ENCODE measurements at places on chromosomes 12 and 14. TPM values are rescaled to one million over a fixed set of nuclear protein-coding genes. Genes with fewer than 3 reads are reported as not detected.

DNA sequence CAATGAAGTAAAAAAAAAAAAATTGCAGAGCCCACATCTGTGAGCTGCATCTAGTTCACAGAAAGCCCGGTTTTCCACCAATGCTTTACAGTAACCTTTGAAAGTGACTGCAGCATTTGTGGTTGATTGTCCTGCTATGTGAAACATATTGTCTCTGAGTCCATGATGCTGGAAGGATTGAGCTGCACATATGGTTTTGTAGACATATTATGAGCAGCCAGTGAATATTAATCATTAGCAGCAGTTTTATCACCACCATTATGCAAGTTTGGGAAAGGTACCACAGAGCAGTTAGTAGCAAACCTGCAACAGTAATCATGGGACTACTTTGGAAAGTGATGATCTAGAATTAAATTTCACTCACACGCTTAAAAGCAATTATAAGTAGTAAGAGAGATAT lies 151.5 kb upstream of the PRICKLE1 start:
- no peak for DNase-seq

RND1 gene
- total RNA-seq, result not detected

UBC gene
- total RNA-seq, result 18,039 TPM

GRCh38 chr14:100735271-100735670 lies 8.6 kb downstream of the DLK1 start:
- DNase-seq, result no peak

DNA sequence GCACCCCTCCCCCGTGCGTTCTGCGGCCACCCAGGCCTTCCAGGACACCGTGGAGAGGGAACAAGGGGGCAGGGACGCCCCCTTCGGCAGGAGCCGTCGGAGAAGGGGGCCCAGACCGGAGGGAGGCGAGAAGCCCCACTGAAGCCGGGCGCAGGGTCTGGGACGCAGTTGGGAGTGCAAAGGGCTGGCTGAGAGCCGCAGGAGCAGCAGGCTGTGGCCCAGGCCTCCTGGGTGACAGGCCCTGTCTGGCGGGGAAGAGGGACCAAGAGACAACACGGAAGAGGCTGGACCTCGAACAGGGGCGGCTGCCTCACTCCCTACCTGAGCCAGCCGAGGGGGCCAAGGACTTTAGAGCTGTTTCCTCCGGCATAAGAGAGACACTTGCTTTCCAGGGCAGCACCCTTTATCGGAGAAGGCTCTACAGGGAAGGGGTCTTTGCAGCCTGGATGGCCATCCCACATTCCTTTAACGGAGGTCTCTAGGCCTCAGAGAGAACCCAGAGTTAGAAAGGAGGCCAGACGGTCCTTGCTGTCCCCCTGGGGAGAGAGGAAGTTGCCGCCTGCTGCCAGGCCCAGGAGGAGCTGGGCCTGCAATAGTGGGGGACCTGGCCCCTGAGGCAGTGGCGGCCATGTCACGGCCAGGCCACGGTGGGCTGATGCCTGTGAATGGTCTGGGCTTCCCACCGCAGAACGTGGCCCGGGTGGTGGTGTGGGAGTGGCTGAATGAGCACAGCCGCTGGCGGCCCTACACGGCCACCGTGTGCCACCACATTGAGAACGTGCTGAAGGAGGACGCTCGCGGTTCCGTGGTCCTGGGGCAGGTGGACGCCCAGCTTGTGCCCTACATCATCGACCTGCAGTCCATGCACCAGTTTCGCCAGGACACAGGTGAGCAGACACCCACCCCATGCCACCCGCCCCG lies 1.3 kb downstream of the DTX1 start:
- peak; percentile 57 for DNase-seq

- no peak for DNase-seq
Observed at GRCh38 chr12:18556161-18556560, 181.7 kb downstream of the PLCZ1 start.

DNA sequence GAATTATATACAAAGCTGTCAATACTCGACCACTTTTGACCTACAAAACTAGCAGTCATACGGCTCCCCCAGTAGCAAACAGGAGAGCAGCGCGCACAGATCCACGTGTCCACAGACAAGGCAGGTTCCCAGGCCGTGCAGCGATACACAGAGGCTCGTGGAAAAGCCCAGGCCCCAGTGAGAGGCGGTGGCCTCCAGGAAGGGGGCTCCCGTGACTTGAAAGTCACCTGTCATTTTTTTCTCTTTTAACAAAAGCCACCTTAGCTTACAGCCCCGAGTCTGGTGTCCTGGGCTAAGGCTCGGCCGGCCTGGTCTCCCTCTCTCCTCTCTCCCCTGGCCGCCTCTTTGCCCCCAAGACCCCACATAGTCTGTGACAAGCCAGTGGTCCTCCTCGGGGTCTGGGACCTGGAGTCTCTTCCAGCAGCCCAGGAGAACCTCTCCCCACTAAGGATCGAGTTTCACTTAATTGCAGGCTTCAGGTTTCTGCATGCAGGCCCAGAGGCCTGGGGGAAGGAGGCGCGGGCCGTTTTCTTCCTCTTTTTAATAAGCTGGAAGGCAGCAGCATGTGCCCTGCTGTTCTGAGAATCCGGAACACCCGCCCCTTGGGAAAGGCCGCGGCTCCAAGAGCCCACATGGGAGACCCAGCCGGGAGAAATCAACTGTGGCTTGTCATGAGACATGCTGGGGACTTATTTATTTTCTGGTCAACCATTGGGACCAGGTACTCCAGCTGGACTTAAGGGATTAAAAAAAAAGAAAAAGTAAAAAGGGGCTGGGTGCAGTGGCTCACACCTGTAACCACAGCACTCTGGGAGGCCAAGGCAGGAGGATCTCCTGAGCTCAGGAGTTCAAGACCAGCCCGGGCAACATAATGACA lies 15.9 kb downstream of the NCOR2 start:
- DNase-seq, result no peak

GRCh38 chr14:101599234-101599885 lies 38.1 kb downstream of the DIO3 start:
- peak; percentile 14 for DNase-seq

SLC38A1 gene
- total RNA-seq, result 28.4 TPM

GRCh38 chr12:50924131-50924438 lies 28.3 kb upstream of the HIGD1C start:
- DNase-seq, result no peak

GRCh38 chr12:47754881-47755280 lies 3.8 kb downstream of the RAPGEF3 start:
- DNase-seq, result no peak

- DNase-seq, result no peak
Observed at GRCh38 chr14:25350021-25350420, 300.1 kb upstream of the STXBP6 start.

DNA sequence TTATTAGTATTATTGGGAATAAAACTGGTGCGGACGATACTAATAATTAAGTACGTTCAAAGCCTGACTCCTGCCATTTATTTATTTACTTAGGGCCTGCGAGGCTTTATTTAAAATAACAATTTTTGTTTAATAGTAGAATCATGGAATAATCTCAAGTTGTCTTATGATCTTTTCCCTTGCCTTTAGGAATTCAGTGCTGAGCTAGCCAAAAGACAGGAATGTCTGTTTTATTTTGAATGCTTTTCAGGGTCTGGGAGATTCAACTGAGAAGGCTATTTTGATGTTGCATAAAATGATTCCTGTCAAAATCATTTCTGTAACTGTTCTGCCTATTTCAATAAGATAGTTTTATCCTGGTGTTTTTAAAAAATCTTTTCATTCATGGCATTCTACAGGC lies 489.8 kb downstream of the EGLN3 start:
- DNase-seq, result no peak

DNA sequence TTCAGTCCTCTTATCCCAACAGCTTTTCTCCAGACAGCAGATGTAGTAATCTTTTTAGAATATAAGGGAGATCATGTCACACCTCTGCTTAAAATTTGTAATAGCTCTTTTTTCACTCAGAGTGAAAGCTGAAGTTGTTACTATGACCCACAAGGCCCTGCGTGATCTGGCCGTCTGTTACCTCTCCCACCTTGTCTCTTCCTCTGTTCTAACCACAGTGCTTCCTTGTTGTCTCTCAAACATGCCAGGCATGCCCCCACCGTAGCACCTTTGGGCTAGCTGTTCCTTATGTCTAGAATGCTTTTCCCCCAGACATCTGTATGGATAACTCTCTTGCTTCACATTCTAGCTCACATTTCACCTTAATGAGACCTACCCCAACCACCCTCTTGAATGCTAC lies 6.5 kb downstream of the NECAP1 start:
- DNase-seq, result no peak

GRCh38 chr12:80268924-80269749 lies 169.8 kb downstream of the OTOGL start:
- no peak for DNase-seq

- DNase-seq, result no peak
Observed at GRCh38 chr12:67681105-67681778, 32.7 kb downstream of the DYRK2 start.

GRCh38 chr14:61453103-61453767 lies 131.9 kb downstream of the PRKCH start:
- no peak for DNase-seq

DNA sequence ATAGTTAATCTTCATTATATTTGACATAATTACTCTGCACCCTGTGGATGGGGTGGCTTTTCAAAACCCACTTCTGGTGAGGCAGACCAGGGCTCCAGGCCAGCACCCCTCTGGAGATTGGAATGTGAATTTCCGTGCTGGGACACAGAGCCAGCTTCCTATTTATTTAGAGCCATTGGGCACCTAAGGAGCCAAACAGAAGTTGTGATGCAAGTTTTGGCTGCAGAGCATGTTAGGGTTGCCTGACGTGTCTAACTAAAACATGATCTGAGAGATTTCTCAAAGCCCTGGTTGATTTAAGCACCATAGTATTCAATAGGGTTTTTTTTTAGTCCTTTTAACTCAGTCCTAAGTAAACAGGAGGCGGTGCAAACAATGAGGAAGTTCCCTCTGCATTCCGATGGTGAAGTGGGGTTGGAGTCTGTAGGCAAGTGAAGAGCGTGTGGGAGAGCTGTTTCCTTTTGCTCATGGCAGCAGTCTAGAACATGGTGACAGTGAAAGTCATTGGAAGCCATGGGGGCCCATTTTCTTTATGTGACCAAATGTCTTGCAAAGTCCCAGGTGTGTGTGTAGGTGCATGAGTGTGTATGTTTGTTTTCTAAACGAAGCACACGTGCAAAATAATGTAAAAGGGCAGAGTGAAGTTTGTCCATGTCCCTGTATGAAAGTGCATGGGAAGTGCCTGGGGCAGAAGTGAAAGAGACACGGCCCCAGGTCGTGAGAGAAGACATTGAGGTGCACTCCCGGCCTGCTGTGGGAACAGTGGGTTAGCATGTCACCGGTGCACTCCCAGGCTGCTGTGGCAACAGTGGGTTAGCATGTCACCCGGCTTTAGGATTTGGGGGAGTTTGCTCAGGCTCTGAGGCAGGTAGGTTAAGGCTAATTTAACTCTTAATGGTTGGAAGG lies 117.7 kb downstream of the PRKCH start:
- DNase-seq, result peak; percentile 40

DNA sequence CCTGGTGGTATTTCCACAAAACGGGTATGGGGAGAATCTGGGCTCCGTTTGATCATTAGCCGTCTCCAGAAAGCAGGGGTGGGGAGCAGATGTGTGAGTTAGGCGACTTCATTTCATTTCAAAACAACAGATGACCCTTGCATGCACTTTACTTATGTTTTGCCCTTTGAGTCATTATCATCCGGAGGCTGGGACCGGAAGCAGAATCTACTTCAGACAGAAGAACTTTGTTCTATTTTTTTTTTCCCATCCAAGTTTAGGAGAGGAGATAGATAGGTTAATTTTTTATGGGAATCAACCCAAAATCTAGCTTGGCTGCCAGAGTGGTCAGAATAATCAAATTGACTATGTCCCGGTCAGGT lies 31.3 kb upstream of the CMAS start:
- no peak for DNase-seq

GRCh38 chr14:37343307-37344094 lies 145.8 kb downstream of the MIPOL1 start:
- no peak for DNase-seq

DNA sequence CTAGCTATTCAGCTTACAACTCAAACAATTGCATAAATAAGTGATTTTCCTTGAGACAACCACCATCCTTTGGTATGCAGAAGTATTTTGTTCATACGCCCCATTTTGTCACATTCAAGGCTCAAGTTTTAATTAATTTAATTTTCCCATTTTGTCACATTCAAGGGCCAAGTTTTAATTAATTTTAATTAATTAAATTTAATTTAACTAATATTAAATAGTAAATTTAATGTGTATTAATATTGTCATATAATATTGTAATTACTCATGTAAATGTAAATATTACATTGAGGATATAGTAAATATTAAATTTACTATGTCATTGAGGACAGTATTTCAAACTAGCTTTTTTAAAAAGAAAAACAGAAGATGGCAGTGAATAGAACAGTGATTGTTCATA lies 216.8 kb upstream of the GARIN2 start:
- DNase-seq, result no peak

DNA sequence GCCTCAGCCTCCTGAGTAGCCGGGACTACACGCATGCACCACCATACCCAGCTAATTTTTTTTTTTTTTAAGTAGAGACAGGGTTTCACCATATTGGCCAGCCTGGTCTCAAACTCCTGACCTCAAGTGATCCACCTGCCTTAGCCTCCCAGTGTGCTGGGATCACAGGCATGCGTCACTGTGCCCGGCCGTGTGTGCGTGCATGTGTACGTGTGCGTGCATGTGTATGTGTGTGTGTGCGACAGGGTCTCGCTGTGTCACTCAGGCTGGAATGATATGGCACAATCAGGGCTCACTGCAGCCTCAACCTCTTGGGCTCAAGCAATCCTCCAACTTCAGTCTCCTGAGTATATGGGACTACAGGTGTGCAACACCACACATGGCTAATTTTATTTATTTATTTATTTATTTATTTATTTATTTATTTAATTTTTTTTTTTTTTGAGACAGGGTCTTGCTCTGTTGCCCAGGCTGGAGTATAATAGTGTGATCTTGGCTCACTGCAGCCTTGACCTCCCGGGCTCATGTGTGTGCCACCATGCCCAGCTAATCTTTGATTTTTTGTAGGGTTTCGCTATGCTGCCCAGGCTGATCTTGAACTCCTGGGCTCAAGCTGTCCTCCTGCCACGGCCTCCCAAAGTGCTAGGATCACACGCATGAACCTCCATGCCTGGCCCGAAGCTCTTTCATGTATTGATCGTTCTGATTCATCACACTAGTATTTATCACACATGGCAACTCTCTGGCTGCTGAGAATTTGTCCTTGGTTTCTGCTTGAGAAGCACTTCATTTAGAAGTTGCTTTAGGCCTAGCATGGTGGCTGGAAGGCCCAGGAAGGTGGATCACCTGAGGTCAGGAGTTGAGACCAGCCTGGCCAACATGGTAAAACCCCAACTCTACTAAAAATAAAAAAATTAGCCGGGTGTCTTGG lies 35.9 kb upstream of the CLIP1 start:
- DNase-seq, result no peak
